ENCODE measurements at places on chromosomes 6 and 20.

DNA sequence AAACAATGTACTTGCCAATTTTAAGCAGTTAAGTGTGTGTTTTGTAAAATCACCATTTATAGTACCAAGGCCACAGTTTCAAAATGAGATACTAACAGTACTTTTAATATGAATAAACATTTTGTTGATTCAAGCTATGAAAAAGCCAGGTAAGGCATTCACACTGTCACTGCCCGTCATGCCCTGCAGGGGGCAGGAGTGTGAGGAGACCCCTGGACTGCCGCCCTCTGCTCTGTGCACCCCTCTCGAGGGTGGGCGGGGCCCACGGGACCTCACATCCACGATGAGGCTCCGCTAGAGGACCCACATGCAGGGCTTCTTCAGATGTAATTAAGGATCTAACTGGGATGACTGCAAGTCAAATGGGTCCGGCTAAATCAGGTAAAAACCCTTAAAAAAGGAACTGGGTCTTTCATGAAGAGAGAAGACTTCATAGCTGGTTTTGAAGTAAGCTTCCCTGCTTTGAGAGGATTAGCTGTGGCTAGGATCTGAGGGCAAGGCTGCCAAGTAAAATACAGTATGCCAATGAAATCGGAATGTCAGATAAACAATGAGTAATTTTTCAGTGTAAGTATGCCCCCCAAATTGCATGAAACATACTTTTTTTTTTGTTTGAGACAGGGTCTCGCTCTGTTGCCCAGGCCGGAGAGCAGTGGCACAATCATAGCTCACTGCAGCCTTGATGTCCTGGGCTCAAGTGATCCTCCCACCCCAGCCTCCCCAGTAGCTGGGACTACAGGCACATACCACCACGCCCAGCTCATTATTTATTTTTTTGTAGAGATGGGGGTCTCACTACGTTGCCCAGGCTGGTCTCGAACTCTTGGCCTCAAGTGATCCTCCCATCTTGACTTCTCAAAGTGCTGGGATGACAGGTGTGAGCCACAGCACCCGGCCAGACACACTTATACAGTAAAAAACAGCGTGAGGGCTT is 18.7 kb downstream of the DIDO1 start:
- no peak for DNase-seq

DNA sequence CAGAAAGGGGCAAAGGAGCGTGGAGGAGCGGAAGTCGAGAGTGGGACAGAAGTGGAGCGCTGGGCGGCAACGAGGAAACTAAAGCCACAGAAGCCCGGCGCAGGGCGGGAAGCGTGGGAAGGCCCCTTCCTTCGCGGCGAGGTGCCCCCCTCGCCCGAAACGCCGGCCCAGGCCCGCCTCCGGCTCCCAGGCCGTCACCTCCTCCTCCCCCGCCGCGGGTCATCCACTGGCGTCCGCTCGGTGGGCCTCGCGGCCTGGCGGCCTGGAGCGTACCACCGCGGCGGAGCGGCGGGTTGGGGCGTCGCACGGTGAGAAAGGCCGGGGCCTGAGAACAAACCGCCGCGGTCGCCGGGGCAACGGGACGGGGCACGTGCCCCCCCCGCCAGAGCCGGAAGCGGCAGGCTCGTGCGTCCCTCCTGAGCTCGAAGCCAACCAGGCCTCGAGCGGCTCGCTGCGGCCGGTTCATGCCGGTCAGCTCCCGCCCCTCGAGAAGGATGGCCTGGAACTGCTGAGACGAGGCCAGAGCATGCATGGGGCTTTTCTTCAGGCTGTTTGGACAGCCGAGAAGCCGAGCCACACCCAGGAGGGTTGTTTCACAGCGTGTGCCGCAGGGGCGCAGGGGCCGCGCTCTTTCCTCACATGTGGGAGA is at the start of gene TCP11:
TSS of gene TCP11 (minus strand) at position 333 of the 649 bp plus-strand sequence. CDS start 469 bp downstream, outside the sequence.
- DNase-seq, result peak; percentile 55

DNA sequence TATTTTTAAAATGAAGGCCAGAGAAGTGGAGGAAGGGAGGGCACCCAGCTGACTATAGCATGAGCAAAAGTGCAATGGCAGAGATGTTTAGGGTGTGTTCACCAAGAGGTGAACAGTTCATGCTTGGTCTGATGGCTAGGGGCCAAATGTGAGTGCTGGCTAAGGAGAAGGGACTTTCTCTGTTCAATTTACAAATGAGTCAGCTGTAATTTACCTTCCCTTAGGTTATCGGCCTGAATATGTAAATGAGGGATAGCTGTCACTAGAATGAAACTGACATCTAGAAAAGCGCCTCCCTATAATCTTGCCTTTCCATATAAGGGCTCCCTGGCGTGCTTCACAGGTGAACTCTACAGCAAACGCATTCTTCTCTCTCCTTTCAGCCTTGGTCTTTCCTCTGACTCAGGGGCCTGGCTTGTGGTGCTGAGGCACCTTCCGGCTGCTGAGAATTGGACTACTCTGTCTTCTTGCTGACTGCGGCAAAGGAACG is 114.7 kb upstream of the BACH2 start:
- no peak for DNase-seq

DNA sequence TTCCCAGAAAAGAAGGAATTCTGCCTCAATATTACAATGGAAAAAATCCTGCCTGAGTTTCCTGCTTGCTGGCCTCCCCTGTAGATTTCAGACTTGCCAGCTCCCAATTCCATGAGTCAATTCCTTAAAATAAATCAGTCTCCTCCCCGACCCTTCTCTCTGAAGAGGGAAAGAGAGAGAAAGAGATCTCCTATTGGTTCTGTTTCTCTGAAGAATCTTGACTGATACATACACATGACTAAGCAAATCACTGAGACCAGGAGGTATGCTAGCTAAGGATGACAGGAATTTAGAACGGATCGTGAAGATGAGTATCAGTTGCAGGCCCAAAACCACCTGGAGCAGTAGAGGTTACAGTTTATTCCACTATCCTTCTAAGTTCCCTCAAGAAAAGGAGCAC is 11.3 kb upstream of the RBM24 start:
- DNase-seq, result no peak

DNA sequence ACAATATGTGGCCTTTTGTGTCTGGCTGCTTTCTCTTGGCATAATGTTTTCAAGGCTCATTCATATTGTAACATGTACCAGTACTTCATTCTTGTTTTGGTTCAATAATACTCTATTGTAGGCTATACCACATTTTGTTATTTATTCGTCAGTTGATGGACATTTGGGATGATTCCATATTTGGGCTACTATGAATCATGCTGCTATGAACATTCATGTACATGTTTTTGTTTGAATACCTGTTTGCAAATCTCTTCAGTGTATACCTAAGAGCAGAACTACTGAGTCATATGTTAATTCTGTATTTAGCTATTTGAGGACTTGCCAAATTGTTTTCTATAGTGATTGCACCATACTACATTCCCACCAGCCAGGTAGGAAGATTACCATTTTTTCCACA is 259.9 kb downstream of the GMPR start:
- DNase-seq, result no peak

- DNase-seq, result peak; percentile 83
Observed at GRCh38 chr20:1469925-1470571, 3.4 kb upstream of the NSFL1C start.

GRCh38 chr6:72683797-72684196 is 61.9 kb downstream of the KCNQ5 start:
- no peak for DNase-seq

DNA sequence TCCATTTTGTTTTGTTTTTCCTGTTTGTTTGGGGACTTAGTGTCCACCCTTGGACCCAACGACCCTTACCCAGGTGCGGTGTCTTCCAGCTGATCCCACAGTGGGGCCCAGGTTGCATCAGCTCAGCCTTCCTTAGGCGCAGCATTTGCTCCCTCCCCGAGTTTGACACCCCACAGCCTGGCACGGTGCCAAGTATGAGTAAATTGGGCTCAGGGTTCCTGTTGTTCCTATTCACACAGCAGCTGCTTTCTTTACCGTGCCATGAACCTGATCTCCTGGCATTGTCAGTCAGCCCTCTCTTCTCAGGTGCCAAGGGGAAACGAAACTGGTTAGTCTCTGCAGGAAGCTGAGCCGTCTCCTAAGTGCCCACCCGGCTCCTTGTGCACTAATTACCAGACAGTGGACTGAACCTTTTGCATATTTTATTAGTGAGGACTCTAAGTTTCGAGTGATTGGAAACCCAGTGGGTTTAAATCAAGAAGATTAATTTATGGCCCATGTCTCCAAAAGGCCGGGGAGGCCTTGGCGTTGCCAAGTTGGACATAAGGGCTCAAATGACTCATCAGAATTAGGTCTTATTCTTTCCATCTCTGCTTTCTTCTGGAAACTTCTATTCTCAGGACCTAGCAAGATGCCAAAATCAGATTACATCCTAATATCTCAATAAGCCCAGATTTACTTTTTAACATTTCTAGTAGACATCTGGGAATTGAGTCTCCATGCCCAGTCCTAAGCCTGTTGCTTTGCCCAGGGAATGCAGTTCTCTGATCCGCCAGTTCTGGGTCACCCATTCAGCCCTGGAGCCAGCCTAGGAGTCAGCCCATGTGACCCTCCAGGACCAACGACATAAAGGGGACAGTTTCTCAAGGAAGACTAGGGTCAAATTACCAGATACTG is 68.8 kb downstream of the TSHZ2 start:
- DNase-seq, result no peak

DNA sequence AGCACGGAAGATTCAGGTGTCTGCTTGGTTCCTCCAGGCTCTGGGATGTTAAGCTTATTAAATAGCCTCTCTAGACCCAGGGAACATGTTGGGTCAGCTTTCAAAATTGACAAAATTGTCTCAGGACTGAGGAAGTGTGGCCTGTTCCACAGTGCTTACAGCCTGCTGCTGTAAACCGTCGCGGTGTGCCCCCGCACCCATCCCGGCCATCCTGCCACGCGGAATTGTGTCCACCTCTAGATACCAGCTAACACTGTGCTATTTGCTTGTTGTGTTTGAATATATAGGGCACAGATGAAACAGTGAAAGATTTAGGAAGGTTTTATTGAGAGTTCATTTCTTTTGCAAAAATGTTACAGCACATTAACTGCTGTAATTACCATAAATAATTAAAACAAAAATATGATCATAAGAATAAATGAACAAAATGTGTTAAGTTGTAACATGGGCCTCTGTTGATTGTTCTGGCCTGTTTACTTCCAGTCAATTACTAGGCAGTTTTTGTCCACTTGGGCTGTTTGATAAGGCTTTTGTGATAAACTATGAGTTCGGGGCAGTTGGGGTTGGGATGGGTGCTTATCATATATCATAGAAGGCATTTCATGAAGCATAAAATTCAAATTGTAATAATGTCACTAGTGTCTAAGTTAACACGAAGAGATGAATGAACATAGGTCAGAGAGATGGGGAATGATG is 77.4 kb downstream of the ARID1B start:
- no peak for DNase-seq

- DNase-seq, result no peak
Observed at GRCh38 chr20:32977281-32978008, 26.8 kb downstream of the SUN5 start.

GRCh38 chr20:13430346-13431002 is 208.3 kb downstream of the TASP1 start:
- DNase-seq, result no peak

- DNase-seq, result peak; percentile 59
Observed at GRCh38 chr6:97059473-97059872, 134.9 kb downstream of the KLHL32 start.

DNA sequence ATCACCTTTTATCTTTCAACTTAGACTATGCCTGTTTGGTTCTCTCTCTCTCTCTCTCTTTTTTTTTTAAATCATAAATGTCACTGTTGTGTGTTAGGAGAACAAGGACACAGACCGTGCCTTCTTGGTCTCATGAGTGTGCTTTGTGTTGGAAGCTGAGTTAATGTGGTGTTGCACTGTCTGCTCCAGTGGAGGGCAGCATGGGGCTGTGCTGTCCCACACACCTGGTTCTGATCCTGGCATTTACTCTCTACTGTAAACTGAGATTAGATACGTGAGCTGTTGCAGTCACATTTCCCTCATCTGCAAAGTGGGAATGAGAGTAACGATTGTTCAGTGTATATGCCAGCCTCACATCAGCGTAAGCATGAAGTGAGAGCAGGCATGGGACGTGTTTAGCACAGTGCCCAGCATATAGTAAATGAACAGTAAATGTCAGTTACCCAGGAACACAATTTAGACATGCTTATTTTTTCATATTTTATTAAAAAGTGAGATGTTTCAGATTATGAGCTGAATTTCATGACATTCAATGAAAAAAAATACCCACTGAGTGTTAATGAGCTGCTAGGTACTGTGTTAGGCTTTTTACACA is 161.1 kb downstream of the FARS2 start:
- peak; percentile 32 for DNase-seq

DNA sequence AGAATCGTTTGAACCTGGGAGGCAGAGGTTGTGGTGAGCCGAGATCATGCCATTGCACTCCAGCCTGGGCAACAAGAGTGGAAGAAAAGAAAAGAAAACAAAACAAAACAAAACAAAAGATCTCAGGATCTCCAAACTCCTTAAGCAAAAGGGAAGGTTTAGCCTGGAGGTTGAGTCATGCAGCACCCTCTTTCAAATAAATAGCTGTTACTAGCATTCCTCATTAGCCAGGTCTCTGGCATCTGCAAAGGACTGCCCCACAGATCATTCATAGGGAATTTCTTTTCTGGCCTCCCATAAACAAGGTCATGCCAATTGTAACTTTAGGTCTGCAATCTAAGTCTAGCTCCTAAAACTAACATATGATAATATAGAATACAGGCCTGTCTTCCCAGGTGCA is 37.2 kb downstream of the EDN1 start:
- no peak for DNase-seq

GRCh38 chr6:7953753-7954152 is 43.2 kb upstream of the TXNDC5 start:
- no peak for DNase-seq

DNA sequence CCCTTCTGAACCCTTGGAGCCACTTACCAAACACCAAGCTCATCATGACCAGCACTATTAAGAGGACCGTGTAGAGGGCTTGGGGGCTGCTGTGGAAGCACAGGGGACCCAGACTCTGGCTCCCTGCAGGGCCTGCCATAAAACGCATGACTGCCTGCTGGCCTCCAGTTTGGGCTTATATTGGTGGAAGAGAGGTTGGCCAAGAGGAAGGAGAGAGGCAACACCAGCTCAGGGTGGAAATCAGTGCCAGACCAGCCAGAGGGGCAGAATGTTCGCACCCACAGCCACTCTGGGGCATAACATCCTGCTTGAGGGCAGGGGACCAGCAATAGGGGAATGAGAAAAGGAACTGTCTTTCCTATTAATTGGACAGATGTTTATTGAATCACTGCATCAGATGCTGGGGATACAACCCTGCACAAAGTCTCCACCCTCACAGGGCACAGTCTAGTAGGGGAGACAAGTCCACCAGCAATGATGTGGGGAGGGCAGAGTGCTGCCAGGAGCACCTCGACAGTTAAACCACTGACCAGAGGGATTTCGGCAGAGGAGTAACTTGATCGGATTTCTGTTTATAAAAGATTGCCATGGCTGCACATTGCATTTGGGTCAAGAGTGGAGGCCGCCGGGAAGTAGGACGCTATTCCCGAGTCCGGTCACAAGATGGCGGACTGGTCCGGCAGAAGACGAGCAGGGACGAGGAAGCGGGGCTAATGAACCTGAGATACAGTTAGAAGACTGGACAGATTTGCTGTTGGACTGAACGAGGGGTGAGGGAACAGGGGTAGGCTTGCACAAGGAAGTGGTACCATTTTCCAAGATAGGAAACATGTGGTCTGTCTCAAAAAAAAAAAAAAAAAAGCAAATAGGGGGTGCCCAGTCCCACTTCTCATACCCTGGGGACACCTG is at the start of gene LY6G5C:
TSS of gene LY6G5C (minus strand) at position 842 of the 909 bp plus-strand sequence. CDS start at position 148, 694 bp downstream.
- peak; percentile 94 for DNase-seq

- no peak for DNase-seq
Observed at GRCh38 chr6:1226277-1227099, 85.4 kb upstream of the FOXQ1 start.

Measured in cardiac muscle cell (in vitro differentiated cells and primary cell).